ENCODE measurements at places on chromosomes 4 and X. TPM values are rescaled to one million over a fixed set of nuclear protein-coding genes. Genes with fewer than 3 reads are reported as not detected.

DNA sequence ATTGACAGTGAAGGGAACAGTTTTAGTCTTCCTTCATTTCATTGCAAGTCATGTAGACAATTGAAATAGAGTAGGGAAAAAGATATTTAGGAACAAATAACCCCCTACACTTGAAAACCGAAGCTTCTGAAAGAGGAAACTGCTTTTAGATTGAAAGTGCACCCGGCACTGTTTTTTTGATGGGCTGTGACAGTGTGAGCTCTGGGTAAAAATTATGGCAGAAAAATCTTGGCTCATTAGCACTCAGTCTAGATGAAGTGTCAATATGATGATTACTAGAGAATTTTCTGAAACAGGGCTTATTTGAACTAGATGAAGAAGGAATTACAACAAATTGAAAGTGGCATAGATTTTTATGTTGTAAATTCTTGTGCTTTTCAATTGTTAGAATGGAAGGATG is 1132.4 kb downstream of the RAPGEF2 start:
- no peak overlapping the region for H3K4me3 ChIP-seq
- no peaks in the 10 kb centered on the region for H3K4me1 ChIP-seq
- H3K27me3 ChIP-seq, result no peaks in the 10 kb centered on the region
- H3K36me3 ChIP-seq, result no peaks in the 10 kb centered on the region
- DNase-seq, result no peak
- no peak overlapping the region for H3K27ac ChIP-seq

- DNase-seq, result no peak
- no peaks in the 10 kb centered on the region for H3K4me1 ChIP-seq
- no peak overlapping the region for H3K27ac ChIP-seq
Measured at GRCh38 chrX:29590921-29591320, 624.4 kb upstream of the MAGEB2 start.

DNA sequence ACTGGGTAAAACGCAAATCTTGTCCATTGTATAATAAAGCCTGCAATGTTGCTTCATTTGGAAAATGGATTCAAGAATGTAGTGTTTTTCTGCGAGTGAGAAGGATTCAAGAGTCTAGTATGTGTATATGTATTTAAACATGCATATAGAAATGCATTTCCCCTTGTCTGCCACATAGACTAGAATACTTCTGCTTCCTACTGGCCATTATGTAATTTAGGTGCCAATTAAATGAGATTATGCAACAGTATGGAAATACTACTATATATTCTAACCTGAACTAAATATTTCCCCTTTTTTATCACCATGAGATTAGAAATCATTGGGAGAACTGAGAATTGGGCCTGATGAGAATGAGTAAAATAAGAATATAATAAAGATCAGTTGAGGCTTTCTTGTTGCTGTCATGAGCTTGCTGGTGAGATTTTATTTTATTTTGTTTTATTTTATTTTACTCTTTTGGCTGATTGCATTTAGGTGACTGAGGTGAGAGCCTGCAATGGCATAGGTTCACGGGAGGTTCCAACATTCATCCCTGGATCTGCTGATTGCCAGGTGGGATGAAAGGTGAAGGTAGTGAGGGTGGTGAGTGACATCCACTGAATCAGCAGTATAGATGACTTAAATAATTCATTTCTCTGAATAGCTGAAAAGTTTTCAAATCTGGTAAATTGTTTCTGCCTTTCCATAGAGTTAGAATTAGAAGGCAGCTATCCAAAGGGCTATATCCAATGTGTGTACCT is 95.6 kb upstream of the SLC4A4 start:
- H3K4me3 ChIP-seq, result no peak overlapping the region
- no peaks in the 10 kb centered on the region for H3K4me1 ChIP-seq
- no peaks in the 10 kb centered on the region for H3K27me3 ChIP-seq
- no peaks in the 10 kb centered on the region for H3K36me3 ChIP-seq
- no peak overlapping the region for H3K27ac ChIP-seq

Gene SMR3B
- not detected for total RNA-seq

DNA sequence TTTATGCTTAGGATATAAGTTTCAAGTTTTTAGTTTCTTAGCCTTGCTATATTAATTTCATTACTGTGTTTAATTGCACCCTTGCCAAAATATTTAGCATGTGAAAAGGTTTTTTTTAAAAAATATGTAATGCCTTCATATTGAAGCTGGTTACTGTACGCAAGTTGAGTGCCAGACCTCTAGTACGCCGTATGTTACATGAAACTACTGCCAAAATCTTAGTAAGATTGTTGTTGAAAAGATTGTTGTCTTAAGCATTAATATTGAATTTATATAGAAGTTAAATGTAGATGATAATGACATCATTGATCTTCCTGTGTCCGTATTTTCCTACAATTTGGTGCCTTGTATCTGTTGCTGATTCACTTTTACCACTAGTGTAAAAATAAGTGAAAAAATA is 37.1 kb downstream of the FAM133A start:
- H3K27ac ChIP-seq, result no peak overlapping the region
- H3K27me3 ChIP-seq, result no peaks in the 10 kb centered on the region
- DNase-seq, result no peak
- no peak overlapping the region for H3K4me3 ChIP-seq
- H3K36me3 ChIP-seq, result no peaks in the 10 kb centered on the region
- no peaks in the 10 kb centered on the region for H3K4me1 ChIP-seq

- H3K36me3 ChIP-seq, result no peaks in the 10 kb centered on the region
- no peak overlapping the region for H3K4me3 ChIP-seq
- no peak for DNase-seq
- H3K27ac ChIP-seq, result no peak overlapping the region
Measured at GRCh38 chr4:89988268-89988667, 93.6 kb downstream of the MMRN1 start.

DNA sequence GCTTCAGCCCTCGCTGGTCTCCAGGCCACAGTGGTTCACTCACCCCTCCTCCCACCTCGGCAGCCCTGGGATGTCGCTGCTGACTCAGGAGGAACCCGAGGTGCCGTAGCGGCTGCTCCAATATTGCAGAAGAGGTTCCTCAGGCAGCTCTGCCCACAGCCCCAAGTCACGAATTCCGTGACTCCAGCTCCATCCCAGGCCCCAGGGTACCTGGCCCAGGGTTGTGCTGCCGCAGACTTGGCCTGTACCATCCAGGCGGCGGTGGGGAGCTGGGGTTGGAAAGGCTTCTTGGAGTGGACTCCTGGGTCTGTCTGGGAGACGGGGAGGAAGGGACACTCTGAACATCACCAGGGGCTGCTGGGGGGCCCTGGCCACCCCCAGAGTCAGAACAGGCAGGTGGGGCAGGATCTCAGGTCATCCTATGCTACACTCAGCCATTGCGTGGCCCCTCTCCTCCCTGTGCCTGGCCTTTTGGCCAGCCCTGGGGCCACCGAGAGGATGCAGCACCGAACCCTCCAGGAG is 728 bp upstream of the HGFAC start:
- DNase-seq, result no peak
- no peaks in the 10 kb centered on the region for H3K27me3 ChIP-seq
- no peaks in the 10 kb centered on the region for H3K36me3 ChIP-seq
- H3K27ac ChIP-seq, result no peak overlapping the region
- peaks cover 6% of the 10 kb centered on the region for H3K4me1 ChIP-seq

DNA sequence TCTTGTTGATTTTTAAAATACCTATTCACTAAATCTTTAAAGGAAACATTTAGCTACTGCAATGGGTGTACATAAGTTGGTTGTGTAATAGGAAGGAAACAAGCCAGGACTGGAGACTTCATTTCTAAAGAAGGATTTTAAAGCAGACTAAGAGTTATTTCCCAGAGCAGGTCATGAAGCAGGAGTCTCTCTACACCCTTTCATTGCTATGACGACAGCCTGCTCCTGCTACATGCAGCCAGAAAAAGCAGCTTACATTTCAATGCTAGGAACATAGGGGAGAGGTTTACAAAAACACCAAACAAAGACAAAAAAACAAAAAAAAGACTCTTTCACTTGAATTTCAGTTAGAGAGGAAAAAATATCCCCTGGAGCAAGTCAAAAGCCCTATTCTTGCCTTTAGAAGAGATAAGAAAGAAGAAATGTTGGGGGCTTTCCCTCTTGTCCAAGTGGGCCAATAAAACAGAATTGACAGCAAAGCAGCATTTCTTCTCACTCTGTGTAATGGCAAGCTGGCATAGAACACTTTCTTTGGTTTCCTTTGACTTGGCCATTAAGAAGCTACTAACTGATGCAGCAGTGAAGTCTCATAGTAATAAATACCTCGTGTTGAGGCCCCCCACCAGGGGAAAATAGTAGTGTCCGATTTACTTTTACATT is 3.4 kb downstream of the SPARCL1 start:
- H3K27me3 ChIP-seq, result no peaks in the 10 kb centered on the region
- DNase-seq, result peak; percentile 75
- no peaks in the 10 kb centered on the region for H3K36me3 ChIP-seq

GRCh38 chr4:16483540-16483939 is 257.3 kb upstream of the TAPT1 start:
- no peak overlapping the region for H3K4me3 ChIP-seq
- no peaks in the 10 kb centered on the region for H3K4me1 ChIP-seq
- H3K36me3 ChIP-seq, result no peaks in the 10 kb centered on the region
- H3K27me3 ChIP-seq, result no peaks in the 10 kb centered on the region
- no peak for DNase-seq

DNA sequence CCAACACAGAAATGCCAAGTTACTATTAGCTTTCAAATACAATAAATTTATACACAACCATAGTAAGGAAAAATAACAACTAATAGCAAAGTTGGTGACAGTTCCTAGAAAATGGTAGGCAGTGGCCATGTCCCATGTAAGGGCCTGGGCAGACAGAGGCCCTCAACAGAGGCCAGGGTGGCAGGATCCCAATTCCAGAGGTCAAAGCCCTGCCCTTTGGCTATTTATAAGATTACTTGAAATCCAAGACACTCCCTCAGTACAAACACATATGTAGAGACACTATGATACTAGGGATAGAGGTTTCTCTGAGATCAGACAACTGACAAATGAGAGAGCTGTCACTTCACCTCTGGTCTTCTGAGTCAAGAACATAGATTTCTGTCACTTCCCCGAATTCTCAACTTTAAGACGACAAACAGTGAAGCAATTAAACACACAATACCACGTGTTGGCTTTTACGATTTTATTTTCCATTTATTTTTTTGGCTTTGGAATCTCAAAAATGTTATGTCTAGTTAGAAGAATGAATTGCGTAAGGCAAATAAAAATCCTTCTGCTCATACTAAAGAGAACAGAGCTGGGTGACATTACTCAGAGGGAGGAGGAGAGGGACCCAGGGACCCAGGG is 16.3 kb upstream of the MAOB start:
- DNase-seq, result no peak
- H3K4me3 ChIP-seq, result no peak overlapping the region
- H3K36me3 ChIP-seq, result no peaks in the 10 kb centered on the region
- H3K27ac ChIP-seq, result no peak overlapping the region
- H3K27me3 ChIP-seq, result no peaks in the 10 kb centered on the region

GRCh38 chrX:129632443-129632842 is 22.3 kb downstream of the APLN start:
- H3K27ac ChIP-seq, result no peak overlapping the region
- peak; percentile 46 for DNase-seq
- H3K4me3 ChIP-seq, result no peak overlapping the region
- H3K27me3 ChIP-seq, result no peaks in the 10 kb centered on the region
- no peaks in the 10 kb centered on the region for H3K36me3 ChIP-seq

Gene AKAP14
- total RNA-seq, result not detected

Gene TLL1
- total RNA-seq, result 7.5 TPM

Gene SCD5
- 27.8 TPM for total RNA-seq

DNA sequence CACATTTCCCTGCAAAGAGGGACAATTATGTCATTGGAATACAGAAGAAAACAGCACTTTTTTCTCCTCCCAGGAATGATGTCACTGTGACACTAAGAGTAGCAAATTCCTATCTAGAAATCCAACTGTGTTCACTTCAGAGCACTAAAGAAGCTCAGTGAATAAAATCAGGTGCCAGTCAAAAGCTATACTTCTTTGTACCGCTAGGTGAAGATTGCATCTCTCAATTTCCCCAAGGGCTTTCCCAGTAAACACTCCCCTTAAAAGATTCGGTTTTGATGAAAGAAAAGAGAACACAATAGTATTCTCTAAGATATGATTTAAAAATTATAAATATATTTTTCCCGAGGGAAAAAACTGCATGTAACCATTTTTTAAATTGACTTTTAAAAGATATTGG is 104.7 kb upstream of the MID1 start:
- H3K27ac ChIP-seq, result no peak overlapping the region
- H3K4me3 ChIP-seq, result no peak overlapping the region

DNA sequence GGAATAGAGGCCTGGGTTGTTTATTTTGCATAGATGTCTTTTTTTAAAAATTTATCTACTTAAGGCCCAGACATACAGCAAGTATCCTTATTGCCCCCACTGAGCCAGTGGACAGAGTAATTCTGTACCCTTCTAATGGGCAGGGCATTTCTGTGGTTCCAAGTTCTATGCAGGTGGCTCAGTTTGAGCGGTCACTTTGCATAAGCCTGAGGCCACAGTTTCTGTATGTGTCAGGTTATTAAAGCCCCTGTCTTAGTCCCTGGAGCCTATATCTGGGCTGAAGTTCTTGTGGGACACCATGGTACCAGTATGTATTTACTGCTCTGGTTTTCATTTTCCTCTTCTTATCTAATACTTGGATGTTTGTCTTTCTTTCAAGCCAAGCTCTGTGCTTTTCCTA is 168.8 kb downstream of the MID1IP1 start:
- no peak overlapping the region for H3K4me3 ChIP-seq
- no peaks in the 10 kb centered on the region for H3K27me3 ChIP-seq
- H3K36me3 ChIP-seq, result no peaks in the 10 kb centered on the region
- no peak for DNase-seq
- H3K4me1 ChIP-seq, result peaks cover 5% of the 10 kb centered on the region
- no peak overlapping the region for H3K27ac ChIP-seq

DNA sequence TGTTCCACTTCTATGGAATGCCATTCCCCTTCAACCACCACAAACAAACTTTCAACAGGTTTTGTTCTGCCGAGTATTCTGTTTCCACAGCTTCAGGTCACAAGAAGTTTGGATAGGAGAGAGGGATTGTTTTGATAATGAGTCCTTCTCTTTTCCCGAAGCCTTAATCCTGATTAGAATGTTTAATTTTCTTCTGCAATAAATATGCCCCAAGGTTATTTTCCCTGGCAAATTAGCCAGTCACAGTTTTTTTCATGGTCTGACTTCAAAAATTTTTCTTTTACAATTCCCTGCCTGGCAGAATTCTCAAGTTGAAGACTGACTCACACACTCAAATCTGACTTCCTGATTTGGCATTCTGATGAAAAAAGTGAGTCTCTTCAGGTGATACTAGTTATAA is 33.1 kb upstream of the EDNRA start:
- H3K4me1 ChIP-seq, result no peaks in the 10 kb centered on the region
- H3K27me3 ChIP-seq, result no peaks in the 10 kb centered on the region
- H3K4me3 ChIP-seq, result no peak overlapping the region
- no peak overlapping the region for H3K27ac ChIP-seq

DNA sequence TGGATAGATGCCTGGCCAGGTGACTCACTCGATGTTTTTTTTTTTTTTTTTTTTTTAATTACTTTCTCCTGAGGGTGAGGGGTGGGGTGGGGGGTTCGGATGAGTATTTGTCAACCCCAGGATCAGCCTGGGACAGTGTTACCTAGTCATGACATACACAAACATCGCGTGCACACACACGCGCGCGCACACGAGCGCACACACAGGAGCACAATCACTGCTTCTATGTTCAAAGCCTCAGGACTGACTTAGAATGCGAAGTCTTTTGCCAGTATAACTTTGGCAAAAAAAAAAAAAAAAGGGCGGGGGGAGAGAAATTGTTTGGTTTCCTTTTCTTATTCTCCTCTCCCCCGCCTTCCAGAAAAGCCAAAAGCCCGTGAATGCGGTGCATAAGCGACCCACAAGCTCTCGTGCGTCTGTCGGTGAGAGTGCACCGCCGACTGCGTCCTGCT is 115.0 kb upstream of the TEX13C start:
- peak overlapping the region; percentile 71 for H3K27ac ChIP-seq
- H3K4me3 ChIP-seq, result peak overlapping the region; percentile 26
- DNase-seq, result no peak
- no peaks in the 10 kb centered on the region for H3K27me3 ChIP-seq
- H3K36me3 ChIP-seq, result no peaks in the 10 kb centered on the region
- H3K4me1 ChIP-seq, result no peaks in the 10 kb centered on the region

Gene STK32B
- total RNA-seq, result 1.5 TPM

Gene KLHL4
- total RNA-seq, result 2.1 TPM

All from sigmoid colon (tissue), 7 donors.